SJCRH30 (cell line): ENCODE measurements at places on chromosomes 16 and 17.
A peak's percentile ranks its signal among the peaks of the same experiment; 100 is the strongest.

DNA sequence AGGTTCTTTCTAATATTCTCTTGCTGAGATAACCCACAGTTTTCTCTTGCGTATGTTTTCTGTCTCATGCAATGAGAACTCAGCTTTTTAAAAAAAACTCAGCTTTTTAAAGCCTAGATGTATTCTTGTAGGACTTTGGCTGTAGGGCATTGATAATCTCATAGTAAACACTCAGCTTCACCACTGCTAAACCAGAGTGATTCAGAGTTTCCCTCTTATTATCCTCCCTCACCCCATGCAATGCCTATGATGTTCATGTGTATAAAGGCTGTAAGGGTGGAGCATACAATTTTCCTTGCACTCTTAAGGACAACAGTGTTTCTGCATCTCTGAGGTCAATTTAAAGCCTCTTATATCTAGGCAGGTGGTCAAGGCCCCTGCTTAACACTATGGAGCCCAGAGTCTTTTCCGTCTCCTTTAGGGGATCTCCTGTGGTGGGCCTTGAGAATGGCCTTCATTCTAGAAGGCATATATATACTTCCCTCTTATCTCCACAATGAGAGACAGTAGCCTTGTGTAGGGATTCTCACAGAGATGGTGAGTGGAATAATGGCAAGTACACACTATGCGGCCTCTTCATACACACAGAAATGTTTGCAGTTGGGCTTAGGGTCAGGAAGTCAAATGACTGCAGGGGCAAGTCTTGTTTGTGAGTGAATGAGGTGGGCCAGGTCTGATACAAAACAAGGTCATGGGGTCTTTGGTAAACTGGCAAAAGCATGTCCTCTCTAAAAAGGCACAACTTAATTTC lies 279.6 kb downstream of the HS3ST3A1 start:
- DNase-seq: no peak

GRCh38 chr17:32356378-32356743 lies 6.4 kb downstream of the ZNF207 start:
- DNase-seq: no peak

- no peak for DNase-seq
Measured at GRCh38 chr16:3797904-3798811, 80.8 kb upstream of the TRAP1 start.

GRCh38 chr16:84007520-84007919 lies 35.1 kb downstream of the SLC38A8 start:
- DNase-seq: no peak

GRCh38 chr17:36816907-36817288 lies 120.4 kb upstream of the LHX1 start:
- no peak for DNase-seq

GRCh38 chr16:66639091-66639885 lies 34.8 kb downstream of the CMTM3 start:
- no peak for DNase-seq

- no peak for DNase-seq
Measured at GRCh38 chr17:80760511-80760911, 215.9 kb downstream of the RPTOR start.

GRCh38 chr16:2339521-2340484 lies 725 bp downstream of the ABCA3 start:
- peak; percentile 60 for DNase-seq

- no peak for DNase-seq
Measured at GRCh38 chr16:60882816-60883215, 1153.4 kb downstream of the CDH8 start.

- DNase-seq: no peak
Measured at GRCh38 chr17:680529-680928, 34.1 kb downstream of the VPS53 start.

DNA sequence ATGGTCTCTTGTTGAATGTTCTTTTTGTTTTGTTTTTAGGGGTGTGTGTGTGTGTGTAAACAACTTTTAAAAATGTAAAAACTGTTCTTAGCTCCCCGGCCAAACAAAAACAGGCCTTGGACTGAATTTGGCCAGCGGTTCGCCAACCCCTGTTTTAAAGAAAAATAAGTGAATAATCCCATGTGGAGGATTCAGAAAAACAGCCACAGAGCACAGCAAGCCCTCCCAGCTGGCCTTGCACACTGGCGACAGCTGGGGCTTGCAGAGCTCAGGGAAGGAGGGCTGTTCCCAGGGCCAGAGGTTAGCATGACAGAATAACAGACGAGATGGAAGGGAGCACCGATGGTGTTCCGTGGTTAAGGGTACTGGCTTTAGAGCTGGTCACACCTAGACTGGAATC lies 39.0 kb downstream of the EMP2 start:
- DNase-seq: peak; percentile 50

GRCh38 chr17:44108440-44109311 lies 14.8 kb downstream of the HDAC5 start:
- peak; percentile 86 for DNase-seq

GRCh38 chr17:82959990-82960418 lies 119.4 kb upstream of the METRNL start:
- DNase-seq: no peak

DNA sequence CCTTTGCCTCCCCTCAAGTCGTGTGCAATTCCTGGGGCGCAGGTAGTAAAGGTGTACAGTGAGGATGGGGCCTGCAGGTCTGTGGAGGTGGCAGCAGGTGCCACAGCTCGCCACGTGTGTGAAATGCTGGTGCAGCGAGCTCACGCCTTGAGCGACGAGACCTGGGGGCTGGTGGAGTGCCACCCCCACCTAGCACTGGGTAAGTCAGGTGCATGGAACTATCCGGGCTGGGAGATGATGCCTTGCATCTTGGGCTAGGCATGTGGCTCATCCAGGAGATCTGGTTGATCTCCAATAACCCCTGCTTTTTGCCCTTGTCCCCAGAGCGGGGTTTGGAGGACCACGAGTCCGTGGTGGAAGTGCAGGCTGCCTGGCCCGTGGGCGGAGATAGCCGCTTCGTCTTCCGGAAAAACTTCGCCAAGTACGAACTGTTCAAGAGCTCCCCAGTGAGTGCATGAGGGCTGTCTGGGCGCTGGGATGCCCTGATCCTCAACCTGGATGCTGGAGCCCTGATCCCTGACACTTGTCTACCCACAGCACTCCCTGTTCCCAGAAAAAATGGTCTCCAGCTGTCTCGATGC lies 5.2 kb downstream of the GRB7 start:
- DNase-seq: no peak

DNA sequence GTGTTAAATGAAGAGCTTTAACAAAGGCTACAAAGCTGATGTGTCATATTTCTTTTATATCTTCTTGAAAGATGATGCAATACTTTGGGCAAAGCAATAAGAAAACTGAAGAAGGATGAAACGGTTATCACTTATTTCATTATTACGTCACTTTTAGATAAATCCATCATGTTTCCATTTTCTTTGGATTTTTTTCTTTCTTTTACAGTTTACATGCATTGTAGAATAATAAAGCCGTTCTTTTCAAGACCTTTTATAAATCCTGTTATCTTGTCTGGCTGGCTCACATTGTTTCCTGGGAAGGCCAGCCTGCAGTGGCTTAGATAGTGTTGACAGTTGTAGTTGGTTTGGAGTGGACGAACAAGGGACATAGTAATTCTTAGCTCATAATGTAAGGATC lies 28.9 kb downstream of the TANC2 start:
- DNase-seq: no peak

DNA sequence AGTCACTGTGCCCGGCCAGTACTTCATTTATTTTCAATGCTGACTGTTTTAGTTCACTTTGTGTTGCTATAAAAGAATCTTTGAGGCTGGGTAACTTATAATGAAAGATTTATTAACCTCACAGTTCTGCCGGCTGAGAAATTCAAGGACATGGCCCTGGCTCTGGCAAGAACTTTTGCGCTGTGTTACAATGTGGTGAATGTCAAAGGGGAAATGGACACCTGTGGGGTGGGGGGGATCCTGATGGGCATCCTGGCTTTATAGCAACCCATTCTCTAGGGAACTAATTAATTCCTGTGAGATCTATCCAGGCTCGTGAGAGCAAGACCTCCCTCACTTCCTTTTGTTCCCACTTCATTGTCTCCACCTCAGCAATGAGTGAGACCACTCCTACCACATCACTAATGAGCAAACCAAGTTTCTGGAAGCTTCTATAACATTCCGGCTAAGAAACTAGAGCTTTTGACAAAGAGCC lies 17.1 kb upstream of the CDH3 start:
- no peak for DNase-seq

DNA sequence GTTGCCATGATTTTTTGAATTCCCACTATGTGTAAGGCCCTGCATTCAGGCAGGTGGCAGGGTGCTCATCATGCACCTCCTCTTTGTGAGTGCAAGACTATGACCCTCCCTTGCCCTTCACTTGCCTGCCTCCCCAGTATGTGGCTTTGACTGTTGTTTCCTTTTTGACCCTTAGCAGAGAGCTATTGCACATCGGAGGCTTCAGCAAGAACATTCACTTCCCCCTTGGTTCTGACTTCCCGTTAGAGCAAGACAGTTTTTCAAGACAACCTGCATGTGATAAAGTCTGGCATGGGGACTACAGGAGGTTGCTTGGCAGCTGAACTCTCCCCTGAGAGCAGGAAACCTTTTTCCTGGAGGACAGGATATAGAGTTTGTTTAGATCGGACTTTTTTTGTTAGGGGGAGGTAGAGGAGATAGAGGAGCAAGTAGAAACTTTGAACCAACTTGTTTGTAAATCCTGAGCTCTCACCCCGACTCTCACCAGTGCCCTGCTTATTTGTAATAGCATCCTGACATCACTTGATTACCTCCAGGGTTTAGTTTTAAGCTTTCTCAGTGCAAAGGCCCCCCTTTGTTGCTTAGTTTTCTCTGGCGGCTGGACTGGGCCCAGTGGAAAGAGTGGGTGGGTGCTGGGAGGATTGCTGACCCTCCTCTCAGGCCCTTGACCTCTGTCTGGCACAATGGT lies 34.3 kb downstream of the LIMD2 start:
- no peak for DNase-seq

DNA sequence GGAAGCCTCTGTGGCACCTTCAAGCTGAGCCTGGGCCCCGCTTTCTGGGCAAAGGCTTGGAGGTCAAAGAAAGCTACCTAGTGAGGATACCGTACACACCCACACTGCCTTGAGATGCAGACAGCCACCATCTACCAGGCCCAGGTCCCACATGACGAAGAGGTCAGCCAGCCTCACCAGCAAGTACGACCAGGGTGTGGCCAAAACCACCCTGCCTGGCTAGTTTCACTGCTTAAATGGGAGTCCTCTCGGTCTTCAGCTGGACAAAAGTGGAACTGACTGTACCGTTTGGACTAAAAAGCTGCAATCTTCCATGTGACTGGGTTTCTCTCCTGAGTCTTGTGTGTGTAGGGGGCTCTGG lies 21.6 kb downstream of the VASN start:
- no peak for DNase-seq

DNA sequence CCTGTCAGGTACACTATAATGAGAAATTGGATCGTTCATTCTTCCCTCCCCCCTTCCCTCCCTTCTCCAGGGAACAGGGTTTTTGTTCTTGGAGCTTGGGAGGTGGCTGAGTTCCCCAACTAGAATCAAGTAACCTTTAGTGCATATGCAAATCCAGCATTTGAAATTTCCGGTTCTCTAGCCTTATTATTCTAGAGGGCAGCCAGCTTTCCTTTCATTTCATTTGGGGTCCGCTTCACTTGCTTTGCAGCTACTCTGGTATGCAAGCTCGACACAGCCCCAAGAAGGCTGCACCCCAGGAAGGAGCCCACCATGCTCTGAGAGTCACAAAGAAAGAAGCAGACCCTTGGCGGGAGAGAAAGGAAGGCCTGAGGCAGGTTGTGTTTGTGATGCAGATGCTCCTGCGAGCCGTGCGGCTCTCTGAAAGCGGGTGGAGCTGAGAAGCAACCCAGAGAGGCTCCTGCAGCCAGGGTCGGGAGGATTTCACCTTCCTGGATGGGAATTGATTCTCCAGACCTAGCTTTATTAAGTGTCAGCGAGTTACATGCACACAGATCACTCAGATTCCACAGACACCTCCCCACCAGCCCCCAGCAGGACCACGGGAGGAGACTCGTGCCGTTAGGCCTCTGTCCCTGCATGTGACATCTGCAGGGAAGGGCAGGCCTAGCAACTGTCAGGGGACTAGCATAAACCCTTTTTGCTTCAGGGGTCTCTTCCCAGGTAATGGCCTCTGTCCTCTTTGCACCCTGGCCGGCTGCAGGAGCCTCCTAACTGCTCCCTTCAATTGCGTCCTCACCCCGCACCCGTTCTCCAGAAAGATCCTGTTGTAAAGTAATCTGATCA lies 34.5 kb downstream of the PMM2 start:
- no peak for DNase-seq

- no peak for DNase-seq
Measured at GRCh38 chr17:64001763-64002529, 3.8 kb downstream of the PRR29 start.

- DNase-seq: no peak
Measured at GRCh38 chr17:72614476-72614870, 478.0 kb downstream of the SLC39A11 start.

GRCh38 chr17:27241346-27241946 lies 52.5 kb upstream of the WSB1 start:
- no peak for DNase-seq

- no peak for DNase-seq
Measured at GRCh38 chr17:5841862-5842261, 228.3 kb upstream of the WSCD1 start.

DNA sequence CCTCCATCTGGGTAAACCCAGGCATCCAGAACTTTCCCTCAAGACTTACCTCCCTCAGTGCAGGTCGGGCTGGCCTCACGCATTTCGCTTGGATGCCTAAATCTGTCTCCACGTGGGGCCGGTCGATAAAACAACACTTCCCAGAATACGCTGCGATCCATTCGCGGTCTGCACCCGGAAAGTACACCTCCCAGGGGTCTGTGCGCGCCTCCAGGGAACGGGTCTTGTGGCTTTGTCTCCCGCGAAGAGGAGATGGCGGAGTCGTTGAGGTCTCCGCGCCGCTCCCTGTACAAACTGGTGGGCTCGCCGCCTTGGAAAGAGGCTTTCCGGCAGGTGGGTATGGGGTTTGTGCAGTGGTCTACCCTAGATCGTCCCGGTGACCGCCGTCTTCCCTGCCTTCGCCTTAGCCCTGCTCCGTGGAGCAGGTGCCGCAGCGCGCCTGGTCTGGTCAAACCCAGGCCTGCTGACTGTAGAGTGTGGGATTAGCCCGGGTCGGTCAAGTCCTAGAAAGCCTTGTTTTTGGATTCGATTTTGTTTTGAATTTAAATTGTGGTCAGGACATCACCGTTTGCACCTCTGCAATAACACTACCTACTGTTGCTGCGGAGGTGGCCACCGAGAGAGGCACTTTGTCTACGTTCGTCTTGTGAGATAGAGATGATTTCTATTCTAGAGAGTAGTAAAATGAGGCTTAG lies at the start of gene RPAIN:
Gene RPAIN, plus strand, starts transcription at position 224 of the 695 bp plus-strand sequence. Its CDS starts 29 bp downstream, at position 253.
- peak; percentile 85 for DNase-seq

GRCh38 chr16:81549547-81550431 lies 105.2 kb downstream of the CMIP start:
- no peak for DNase-seq

- DNase-seq: no peak
Measured at GRCh38 chr17:80783486-80783885, 208.2 kb upstream of the CHMP6 start.

- peak; percentile 90 for DNase-seq
Measured at GRCh38 chr17:61416540-61417363, 17.1 kb downstream of the TBX2 start.

GRCh38 chr16:31869511-31870201 lies 4.0 kb upstream of the ZNF267 start:
- DNase-seq: no peak
